ENCODE measurements at places on chromosomes 7 and 10. TPM values are rescaled to one million over a fixed set of nuclear protein-coding genes. Genes with fewer than 3 reads are reported as not detected.

The AQP1 gene
- total RNA-seq = 22.2 TPM

The SPDYE2B gene
- 0.12 TPM for total RNA-seq

The DGKI gene
- total RNA-seq = 1.4 TPM

The GATA3 gene
- total RNA-seq = 0.08 TPM

The CNNM1 gene
- total RNA-seq = under 0.01 TPM

The SLC13A1 gene
- not detected for total RNA-seq

The FGFBP3 gene
- total RNA-seq = 0.23 TPM

The RBP3 gene
- under 0.01 TPM for total RNA-seq

The MIOS gene
- 11.9 TPM for total RNA-seq

Measured in smooth muscle cell of the coronary artery (primary cell).